ENCODE measurements at places on chromosomes 6 and 20.

- no peak for DNase-seq
Measured at GRCh38 chr6:113219783-113220182, 637.4 kb upstream of the MARCKS start.

DNA sequence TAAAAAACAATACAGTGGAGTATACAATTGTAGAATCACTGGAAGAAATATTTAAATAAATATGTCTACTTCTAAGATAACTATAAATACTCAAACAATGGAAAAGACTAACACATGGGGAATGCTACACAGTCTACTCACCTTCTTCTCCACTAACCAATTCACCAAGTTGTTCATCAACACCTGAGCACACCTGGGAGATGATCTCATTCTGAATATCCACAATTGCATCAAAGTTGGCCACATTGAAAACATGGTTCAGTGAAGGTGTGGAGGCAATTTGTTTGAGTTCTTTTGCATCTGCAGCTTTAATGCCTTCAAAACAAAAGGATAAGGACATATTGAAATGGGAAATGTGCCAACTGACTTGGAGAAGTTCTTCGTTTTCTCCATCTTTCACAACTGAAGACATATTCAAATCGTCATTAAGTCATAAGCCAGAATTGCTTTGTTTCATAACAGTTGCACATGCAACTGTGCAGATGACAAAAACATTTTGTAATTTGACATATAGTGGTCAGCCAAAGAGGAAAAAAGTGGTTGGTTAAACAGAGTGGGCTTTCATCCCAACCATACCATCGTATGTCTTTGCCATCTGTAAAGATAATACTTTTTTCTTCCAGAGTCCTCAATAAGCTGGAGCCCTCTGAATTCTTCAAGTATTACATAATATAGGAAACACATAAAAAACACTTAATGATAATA is 17.5 kb downstream of the COL12A1 start:
- no peak for DNase-seq

DNA sequence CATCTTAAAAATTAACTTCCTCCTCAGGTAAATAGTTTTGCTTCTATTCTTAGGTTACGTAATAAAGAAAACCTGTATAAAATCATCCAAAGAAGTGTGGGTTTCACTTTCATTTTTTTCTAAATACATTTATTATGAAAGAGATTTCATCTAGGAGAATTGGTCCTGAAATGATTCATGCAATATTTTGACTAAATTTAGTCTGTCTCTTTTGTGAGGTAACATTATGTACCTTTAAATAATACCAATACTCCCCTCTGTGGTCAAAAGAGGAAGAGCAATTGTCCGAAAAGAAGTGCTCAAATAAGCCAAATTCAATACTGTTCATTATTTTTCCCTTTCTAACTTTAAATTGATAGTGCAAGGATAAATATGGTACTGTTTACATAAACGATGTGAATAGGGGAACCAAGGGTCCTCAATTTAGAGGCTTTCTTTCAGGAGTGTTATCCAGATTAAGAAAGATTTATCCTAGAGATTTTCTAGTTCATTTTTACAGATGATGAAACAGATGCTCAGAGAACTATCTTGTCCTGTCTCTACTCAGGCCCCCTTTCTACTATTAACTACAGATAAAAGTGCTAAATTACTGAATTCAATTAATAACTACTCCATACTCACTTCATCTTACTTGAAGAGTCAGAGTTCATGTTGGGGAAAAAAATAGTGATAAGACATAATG is 26.2 kb downstream of the CYP39A1 start:
- DNase-seq, result peak; percentile 47

- DNase-seq, result no peak
Measured at GRCh38 chr6:140663094-140663493, 1288.6 kb upstream of the CITED2 start.

DNA sequence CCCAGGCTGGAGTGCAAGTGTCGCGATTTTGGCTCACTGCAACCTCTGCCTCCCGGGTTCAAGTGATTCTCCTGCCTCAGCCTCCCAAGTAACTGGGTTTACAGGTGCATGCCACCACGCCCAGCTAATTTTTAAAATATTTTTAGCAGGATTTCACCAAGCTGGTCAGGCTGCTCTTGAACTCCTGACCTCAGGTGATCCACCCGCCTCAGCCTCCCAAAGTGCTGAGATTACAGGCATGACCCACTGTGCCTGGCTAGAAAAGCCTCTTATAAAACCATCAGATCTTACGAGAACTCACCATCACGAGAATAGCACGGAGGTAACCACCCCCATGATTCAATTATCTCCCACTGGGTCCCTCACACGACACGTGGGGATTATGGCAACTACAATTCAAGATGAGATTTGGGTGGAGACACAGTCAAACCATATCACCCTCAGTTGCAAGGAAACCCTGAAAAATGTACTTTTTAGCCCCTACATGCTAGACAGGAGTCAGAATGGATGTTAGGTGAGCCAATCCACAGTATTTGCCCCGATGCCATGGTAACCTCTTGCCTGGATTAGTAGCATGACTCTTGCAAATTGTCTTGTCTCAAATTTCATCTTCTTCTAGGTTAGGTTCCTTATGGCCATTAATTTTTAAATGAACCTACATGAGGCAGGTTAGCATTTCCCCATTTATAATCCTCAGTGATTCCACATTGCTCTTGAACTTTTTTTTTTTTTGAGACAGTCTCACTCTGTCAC is 17.1 kb upstream of the SASH1 start:
- no peak for DNase-seq

- DNase-seq, result peak; percentile 63
Measured at GRCh38 chr6:160996131-160996601, 4.6 kb downstream of the MAP3K4 start.

- DNase-seq, result no peak
Measured at GRCh38 chr6:111628142-111628850, 22.6 kb upstream of the TRAF3IP2 start.

GRCh38 chr20:40651151-40651550 is 37.9 kb downstream of the MAFB start:
- peak; percentile 53 for DNase-seq

- no peak for DNase-seq
Measured at GRCh38 chr6:154441995-154442310, 68.5 kb downstream of the CNKSR3 start.

DNA sequence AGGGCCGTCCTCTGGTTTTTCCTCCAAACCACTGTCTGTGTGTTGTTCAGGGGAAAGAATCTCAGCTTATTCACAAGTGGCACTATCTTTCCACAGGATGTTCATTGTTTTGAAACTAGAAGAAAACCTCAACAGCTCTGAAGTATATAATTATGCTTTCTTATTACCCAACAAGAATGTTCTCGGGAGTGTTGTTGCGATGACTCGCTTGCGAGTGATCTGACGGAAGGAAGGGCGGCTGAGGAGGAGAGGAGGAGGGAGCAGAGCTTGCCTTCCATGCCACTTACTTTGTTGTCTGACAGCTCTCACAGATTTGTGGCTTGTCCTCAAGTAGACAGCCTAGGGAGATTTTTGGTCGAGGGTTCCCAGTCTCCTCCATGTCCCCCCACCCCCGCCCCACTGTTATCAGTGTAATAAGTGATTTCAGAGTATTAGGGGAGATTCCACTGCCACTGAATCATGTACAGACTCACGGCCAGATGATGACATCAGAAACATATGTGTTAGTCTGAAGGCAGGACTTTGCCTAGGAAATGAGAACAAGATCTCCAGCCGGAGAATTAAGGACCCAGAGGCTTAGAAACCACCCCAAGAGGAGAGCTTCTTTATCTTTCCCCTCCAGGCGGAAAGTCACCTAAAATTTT is 80.7 kb upstream of the CCN6 start:
- peak; percentile 94 for DNase-seq

- no peak for DNase-seq
Measured at GRCh38 chr6:143742070-143742954, 64.5 kb downstream of the PHACTR2 start.

DNA sequence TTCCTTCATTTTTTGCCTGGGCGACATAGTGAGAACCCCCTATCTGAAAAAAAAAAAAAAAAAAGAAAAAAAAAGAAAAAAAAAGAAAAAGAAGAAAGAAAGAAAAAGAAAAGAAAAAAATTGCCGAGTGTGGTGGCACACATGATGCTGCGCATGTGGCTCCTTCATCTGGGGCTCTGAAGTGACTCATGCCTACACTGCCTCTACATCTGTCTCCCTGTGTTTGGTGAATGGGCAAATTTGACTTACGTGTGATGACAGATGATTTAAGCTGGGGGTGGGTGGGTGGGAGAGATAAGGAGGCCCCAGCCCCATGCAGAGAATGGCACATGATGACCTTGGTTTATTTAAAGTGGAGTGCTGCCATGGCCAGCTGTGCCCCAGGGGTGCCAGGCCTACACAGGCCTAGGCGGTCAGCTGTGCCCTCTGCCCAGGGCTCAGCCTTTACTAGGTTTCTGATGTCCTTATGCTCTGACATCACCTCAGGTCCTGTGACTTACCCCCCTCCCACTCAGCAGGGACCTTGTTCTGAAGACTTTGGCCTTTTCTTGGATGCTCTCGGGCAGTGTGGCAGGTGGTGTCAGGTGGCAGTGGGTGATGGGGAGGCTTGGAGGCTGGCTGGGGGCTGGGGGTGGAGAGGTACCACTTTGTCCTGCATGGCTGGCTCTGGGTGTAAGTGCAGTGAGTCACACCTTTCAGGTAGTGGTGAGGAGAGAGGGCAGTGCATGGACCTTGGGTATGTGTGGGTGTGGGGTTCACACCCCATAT is 41.1 kb downstream of the VEGFA start:
- no peak for DNase-seq

DNA sequence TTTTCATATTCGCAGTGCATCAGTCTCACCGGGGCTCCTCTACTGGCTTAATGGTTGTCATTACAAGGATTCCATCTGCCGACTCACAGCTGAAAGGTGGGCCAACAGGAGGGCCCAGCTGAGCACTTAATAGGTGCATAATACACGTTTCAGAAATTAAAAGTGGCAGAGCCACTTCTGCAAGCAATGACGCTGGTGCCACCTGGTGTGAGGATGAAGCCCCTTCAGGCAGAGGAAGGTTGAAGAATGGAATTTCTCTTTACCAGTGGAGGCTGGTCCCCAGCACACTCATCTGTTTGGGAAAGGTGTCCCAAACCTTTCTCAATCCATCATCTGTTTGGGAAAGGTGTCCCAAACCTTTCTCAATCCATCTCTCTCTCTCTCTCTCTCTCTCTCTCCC is 8.2 kb upstream of the STMND1 start:
- no peak for DNase-seq

- DNase-seq, result no peak
Measured at GRCh38 chr6:40417031-40417430, 170.1 kb downstream of the LRFN2 start.

DNA sequence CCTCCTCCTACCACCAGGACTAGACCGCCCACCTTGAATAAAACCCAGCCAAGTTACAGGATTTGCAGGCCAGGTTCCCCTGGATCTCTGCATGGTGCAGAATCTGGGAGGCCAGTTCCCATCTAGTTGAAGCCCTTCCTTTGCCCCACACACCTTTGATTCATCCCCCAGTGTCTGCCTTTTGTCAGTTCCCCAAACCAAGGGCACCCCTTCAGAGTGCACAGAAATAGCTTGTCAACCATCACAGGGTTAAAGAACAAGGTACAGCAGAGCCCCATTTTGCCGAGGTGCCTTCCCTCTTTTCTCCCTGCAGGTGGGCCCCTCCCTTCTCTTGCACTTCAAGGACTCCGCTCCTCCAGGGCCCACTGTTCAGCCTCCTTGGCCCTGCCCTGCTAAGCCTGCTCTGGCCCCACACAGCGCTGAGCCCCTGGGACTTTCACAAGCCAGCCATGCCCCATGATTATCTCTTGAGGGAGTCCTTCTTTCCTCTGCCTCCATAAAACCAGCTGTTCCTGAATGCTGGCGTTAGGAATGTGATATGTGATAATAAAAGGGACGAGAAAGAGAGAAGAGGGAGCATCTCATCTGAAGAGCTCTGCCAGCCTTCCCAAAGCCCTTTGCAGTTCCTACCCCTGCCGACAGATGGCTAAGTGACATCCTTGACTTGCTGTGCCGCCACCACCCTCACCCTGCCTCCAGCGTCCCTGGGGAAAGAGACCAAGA is 280.3 kb downstream of the CDC5L start:
- peak; percentile 11 for DNase-seq

DNA sequence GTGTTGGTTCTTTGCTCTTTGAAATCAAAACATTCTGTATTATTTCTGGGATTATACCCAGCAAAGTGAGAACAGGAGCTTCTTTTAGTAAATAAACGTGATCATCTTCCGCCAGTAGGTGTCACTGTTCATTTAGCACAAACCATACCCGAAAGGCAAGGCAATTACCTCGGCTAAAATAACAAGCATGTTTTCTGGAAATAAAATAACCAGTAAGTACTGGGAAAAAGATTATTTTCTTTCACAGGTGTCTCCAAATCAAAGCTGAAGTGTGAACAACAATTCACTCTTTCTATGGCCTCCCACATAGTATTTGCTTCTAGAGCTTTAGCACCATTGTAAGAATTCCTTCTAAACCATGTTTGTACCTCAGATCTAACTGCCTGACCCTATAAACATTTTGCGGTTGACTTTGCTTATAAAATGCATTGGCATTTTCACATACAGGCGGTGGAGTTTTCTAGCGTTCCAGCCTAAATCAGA is 144.6 kb upstream of the AGPAT4 start:
- DNase-seq, result peak; percentile 38
